ENCODE measurements at places on chromosomes 1 and 21. TPM values are rescaled to one million over a fixed set of nuclear protein-coding genes. Genes with fewer than 3 reads are reported as not detected.

Gene CYP4X1
- not detected for total RNA-seq

Gene GSTM4
- 18.7 TPM for total RNA-seq

Gene SH2D1B
- total RNA-seq: not detected

Gene C1orf105
- not detected for total RNA-seq

Gene PCBP3
- total RNA-seq: 4.0 TPM

Gene CASQ1
- 0.71 TPM for total RNA-seq

Gene B3GALT5
- not detected for total RNA-seq

Gene NMNAT2
- 0.27 TPM for total RNA-seq

Gene RGS8
- not detected for total RNA-seq

Gene MIXL1
- total RNA-seq: not detected

Gene SLC1A7
- total RNA-seq: not detected

Gene HTR6
- total RNA-seq: 0.14 TPM

Gene ZNF695
- 38.0 TPM for total RNA-seq

Gene LORICRIN
- total RNA-seq: not detected
